ENCODE measurements at places on chromosomes 7 and 10. TPM values are rescaled to one million over a fixed set of nuclear protein-coding genes. Genes with fewer than 3 reads are reported as not detected.

GRCh38 chr7:5374464-5374863, 49.2 kb downstream of the TNRC18 start:
- no peak for DNase-seq

The ITPRID1 gene
- not detected for total RNA-seq

DNA sequence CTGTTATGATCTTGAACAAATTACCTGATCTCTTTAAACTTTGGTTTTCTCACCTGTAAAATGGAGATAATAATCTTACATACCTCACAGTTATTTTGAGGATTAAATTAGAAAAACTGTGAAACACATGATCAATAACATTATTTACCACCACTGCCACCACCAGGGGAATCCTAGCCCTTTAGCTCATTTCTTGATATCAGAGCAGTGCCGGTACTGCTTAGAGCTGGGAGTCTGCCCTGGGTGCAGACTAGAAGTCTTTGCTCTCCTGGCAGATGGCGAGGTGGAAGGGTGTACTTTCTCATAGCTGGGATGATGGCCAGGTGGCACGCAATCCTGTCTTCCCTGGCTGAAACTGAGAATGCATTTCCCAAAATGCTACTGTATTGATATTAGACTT, 12.7 kb upstream of the EFCAB10 start:
- no peak for DNase-seq

The HGF gene
- total RNA-seq: 29.4 TPM

DNA sequence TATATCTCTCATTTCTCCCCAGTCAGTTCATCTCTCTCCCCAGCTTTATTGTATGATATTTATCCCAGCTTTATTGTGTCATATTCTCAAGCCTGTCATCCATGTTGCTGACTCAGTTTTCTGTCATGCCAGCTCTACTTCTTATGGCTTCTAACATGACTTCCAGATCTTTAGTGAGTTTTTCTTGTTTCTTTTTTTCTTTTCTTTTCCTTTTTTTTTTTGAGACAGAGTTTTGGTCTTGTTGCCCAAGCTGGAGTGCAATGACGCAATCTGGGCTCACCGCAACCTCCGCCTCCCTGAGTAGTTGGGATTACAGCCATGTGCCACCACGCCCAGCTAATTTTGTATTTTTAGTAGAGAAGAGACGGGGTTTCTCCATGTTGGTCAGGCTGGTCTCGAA, 28.7 kb upstream of the CALU start:
- no peak for DNase-seq

GRCh38 chr10:121702351-121703320, 104.4 kb upstream of the FGFR2 start:
- no peak for DNase-seq
